Stimulated activated CD8-positive, alpha-beta memory T cell treated with anti-CD3 and anti-CD28 coated beads, Interleukin-4, amount 100 ng/mL, for 4 hours (primary cell): ENCODE measurements at places on chromosomes 4 and X.

DNA sequence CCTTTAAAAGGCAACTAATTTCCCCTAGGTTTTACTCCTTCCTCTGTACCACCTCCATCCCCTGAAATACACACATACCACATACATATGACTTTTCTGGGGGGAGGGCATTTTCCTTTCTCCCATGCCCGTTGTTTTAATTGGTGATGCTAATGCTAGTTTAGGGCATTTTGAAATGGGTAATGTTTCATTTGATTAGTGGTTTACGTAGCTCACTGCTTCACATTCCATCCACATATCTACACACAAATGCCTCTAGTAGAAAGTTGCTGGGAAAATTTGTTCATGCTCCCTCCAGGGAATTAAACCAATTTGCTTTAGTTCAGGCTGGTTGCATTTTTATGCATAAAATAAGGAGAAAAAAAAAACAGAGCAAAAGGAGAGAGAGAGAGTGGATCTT, 231.2 kb downstream of the FRAS1 start:
- DNase-seq: no peak

DNA sequence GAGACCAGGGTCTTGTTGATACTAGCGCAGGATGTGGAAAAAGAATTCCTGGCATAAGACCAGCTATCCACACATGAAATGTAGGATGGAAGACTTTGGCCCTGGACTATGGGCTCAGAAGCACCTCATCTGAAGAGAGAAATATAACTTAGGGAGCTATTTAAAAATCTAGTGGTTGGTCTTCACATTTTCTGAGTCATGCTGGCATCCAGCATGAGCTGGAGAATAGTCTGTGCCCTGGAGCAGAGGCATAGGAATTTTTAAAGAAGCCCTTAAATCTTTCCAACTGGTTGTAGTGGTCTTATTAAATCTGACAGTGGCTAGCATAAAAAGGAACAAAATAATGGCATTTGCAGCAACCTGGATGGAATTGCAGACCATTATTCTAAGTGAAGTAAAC, 86.3 kb downstream of the SMARCA5 start:
- no peak for DNase-seq

DNA sequence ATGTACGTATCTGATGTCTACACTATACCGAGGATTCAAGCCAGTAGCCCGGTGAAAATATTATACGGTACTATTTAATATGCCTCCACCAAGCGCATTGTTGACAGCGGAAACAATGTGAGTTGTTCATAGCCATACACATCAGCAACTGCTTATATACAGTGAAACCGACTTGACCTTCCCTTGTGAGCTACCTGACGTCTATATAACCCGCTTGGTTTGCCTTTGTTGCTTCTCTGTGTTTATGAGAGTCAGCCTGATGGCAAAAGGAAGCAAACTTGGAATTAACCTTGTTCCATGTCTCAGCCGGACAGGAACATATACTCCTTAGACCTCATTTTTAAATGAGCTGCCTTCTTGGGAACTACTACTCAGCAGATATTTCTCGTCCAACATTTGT, 211.8 kb downstream of the DCTD start:
- no peak for DNase-seq

- DNase-seq: peak; percentile 50
These were observed at the start of gene MANBA for GRCh38 chr4:102760645-102761295. TSS of gene MANBA (minus strand) at chr4:102760968. CDS start at chr4:102760894, 74 bp downstream.

- no peak for DNase-seq
These were observed 56.9 kb upstream of the SLC39A8 start for GRCh38 chr4:102402223-102402622.

- no peak for DNase-seq
These were observed 312.3 kb upstream of the DKK2 start for GRCh38 chr4:107348188-107349050.

DNA sequence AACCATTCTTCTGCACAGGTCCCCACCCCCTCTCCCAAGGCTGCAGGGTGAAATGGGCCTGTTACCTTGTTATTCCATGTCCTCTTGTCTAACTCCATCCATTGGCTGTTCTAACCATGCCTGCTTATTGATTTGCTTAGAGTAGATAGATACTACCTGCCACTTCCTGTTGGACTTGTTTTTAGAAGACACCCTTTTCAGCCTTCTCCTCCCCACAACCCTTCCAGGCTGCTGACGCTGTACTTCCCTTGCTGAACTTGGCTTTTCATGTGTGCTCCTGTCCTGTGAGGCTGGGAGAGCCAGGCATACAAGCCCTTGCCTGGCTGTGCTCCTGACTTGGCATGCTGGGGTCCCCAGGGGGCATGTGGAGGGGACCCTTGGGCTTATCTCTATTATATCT, 81.9 kb downstream of the AASDH start:
- DNase-seq: no peak

- DNase-seq: no peak
These were observed 294.1 kb downstream of the GBA3 start for GRCh38 chr4:22986881-22987280.

GRCh38 chrX:18833071-18833731, 125.8 kb downstream of the PPEF1 start:
- DNase-seq: no peak

DNA sequence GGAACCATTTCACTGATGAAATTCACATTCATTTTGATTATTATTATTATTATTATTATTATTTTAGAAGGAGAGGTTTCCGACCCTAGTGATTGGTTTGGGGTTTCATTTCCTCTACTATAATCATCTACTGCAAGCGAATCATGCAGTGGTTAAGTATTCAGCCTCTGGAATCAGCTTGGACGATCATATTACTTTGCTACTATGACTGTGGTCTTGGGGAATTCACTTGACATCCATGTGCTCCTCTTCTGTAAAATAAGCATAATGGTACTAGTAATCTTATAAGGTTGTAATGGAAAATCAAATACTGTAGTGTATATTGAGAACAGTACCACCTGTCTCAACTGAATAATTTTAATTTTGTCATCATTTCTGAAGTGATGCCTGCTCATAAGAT, 132.1 kb upstream of the SLC4A4 start:
- no peak for DNase-seq

DNA sequence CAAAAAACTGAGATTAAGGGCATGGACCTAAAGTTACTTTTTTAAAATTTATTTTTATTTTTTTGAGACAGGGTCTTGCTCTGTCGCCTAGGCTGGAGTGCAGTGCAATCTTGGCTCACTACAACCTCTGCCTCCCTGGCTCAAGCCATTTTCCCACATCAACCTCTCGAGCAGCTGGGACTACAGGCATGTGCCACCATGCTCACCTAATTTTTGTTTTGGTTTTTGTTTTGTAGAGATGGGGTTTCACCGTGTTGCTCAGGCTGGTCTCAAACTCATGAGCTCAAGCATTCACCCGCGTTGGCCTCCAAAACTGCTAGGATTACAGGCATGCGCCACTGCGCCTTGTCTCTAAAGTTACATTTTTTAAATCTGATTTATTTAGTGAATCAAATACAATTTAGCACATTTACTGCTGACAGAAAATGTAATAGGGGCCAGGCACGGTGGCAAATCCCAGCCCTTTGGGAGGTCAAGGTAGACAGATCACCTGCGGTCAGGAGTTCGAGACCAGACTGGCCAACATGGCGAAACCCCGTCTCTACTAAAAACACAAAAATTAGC, 38.3 kb downstream of the GUCY1A1 start:
- no peak for DNase-seq

DNA sequence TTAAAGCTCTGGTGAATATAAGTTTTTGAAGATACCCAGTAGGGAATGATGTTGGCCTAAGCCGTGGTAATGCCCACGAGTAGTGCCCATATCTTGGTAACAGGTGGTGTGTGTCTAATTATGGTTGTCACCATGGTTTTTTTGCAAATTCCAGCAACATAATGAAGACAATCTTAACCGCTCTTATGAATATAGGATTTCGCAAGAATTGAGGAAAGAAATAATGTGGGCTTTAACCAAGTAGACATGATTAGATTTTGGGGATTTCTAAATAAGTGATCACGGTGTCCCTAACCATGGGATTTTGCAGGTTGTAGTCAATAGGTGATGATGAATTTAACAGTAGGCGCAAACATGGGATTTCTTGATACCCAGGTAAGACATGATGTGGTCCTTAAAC, 2.5 kb downstream of the ATXN3L start:
- no peak for DNase-seq

- DNase-seq: no peak
These were observed 6.3 kb upstream of the PPEF2 start for GRCh38 chr4:75908555-75908954.

- DNase-seq: no peak
These were observed 15.8 kb downstream of the ATP1B4 start for GRCh38 chrX:120377715-120378114.

DNA sequence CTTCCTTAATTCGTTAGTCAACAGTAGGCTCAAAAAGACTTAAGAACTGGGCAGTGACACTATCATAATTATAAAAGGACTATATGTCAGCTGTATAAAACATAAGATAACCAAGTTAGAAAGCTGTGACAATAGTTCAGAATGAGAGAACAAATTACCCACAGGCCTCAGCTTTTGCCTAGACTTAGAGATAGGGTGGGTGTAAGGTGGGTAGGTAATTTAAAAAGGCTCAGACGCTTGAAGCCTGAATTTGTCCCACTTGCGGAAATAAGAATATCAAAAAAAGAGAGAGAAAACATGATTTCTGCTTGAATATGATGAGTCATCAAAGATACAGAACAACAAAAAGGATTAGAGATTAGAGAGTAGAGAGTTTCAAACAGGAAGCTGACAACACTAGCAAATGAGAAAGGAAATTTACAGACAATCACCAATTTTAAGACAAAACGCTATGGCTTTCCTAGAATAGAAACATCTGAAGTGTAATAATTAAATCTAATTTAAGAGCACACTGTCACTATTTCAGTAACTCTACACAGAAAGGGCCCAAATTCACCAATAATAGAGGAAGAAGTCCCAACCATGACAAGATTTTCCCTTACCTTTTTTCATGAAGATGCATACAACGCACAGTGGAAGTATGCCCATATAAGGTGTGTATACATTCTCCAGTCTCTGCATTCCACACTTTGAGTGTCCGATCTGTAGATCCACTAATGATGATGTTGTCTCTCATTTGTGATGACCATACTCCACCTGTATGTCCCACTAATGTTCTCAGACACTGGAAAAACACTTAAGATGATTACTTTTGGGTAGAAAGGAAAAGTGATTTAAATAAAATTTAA, 208.1 kb downstream of the FBXW7 start:
- no peak for DNase-seq

DNA sequence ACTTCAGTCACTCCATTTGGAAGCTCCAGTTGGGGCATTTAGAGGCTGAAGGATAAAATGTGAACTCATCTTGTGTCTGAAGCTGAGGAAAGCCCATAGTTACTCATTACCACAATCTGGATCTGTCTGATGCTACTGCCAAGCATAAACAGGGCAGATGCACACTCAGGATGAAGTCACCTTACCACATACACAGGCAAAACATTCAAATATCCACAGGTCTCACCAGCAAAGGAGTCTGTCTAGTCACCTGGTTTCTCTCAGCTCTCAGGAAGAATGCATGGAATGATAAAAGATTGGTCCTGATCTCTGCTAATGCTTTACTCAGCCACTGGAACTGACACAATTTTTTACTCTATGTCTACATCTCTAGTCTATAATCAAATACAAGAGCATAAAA, 13.0 kb upstream of the ODAPH start:
- no peak for DNase-seq

- DNase-seq: no peak
These were observed 132.2 kb upstream of the C1QTNF7 start for GRCh38 chr4:15295421-15296162.
